ENCODE measurements at places on chromosomes 7 and 10.

- DNase-seq = no peak
These were observed 156.6 kb downstream of the SKIDA1 start for GRCh38 chr10:21368728-21369425.

DNA sequence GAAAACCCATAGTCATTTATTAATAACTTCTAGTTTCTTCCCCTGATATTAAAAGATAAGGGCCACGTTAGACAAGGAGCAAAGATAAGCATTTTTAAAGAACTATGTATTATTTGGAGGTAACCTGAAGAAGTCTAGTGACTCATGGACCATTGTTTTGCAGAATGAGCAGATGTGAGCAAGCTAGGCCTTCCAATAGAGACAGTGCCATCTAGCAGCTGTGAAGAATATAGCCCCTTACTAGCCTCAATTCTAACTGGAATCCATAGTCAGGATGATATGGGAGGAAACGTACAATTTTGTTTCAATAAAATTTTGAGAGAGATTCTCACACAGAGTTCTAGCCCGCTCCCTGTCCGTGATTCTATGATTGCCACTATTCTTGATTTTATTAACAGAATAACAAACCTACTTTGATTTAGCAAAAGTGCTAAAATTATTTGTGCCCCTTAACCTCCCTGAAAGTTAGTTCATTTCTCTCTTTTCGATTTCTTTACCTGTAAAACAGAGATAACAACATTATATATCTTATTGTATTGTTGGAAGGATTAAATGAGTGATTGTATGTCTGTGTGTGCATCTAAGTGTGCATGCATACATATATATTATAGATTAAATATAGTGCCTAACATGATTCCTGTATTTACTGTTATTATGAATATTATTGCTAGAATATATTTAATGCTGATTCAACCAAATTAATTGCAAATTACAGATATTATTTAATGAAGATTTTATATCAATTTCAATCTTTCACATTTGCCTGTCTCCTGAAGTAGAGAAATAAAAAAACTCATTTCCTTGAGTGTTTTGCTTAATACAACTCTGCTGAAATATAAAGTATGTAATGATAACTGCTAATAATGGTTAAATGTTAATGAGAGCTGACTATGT lies 22.7 kb downstream of the FAM237B start:
- DNase-seq = no peak

DNA sequence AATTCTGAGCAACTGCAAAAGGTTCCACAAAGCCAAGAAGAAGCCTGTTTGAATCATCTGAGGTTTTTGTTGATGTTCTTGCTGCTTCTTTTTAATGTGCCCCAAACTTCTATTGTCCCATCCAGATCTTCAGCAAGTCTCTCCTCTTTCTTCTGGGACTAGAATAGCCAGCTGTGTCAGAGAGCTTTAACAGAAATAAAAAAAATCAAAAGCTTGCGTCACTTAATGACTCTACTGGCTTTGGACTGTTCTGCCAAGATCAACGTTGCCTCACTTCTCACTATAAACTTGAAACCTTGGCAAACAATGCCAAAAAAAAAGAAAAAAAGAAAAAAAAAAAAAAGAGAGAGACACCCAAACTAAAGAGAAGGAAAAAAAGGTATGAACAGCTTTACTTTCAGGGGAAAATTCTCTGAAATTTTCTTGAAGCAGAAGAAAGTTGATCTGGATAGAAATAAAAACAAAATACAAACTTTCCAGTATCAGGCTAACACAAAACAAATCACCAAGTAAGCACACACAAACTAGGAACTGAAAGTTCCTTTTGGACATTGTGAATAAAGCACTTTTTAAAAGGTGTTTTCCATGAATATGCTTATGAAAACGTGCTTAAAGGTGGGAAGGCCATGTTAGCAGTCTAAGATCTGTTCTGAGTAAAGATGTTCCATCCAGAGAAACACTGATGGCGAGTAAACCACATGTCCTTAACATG lies 14.8 kb downstream of the USP54 start:
- no peak for DNase-seq

DNA sequence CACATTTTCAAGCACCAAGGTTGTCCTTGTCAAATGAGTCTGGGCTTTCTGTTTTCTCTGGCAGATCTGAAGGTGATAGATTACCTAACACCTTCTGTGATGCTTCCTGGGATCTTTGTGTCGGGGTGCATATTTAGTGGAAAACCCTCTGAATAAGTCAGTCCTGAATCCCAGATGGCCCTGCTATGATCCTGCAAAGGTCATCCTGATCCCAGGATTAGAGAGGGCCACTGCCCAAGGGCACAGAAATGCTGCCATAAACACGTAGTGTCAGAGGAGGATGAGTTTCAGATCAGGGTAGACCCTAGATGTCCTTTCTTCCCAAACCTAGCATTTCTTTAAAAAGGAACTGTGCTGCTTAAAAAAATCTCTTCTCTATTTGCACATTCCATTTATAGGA lies 19.0 kb downstream of the AGR2 start:
- DNase-seq = no peak

DNA sequence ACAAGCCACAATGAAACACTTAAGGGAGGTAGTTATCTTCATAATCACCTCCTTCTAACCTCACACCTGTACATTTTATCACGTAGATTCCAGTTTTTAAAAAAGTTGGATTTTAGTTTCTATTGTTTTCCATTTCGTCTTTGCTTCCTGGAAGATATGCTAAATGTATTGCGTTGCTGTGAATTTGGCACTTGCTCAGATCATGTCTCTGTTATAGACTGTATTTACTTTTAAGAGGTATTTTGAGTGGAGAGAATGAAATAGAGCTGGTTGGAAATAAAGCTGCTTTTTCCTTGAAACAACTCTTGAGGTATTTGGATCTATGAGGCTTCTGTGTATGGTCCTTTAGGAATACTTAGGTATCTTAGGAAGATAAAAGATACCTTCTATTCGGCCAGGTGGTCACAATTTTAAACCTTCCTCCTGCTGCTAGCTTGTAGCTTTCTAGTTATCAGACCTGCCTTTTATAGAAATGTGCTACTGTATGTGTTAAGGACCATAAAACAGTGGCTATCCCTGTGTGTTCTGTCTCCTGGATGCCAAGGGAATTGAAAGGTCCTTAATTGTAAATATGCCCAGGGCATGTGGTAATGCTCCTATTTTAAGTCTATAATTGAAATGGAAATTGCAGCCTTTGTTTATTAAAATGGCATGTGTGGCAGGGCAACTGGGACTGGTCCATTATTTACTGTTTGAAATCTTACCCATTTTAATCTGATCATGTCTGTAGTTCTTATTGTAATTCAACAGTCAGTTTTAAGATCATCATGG lies 147.7 kb downstream of the SND1 start:
- DNase-seq = no peak

DNA sequence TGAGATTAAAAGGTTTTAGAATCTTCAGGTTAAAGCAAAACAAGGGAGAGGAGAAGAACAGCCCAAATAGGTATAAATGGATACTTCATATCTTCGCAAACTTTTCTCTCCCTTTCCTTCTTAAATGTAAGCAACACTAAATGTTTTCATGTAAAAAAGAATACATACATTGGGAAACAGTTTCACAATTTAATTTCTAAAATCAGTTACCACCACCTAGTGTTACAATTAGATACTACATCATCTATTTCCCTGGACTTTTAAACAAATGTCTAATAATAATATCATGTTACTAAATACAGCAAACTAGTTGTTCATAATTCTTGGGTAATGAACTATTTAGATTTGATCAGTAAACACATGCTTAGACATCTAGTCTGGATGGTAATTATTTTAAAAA lies 35.8 kb downstream of the MINDY3 start:
- DNase-seq = no peak

GRCh38 chr10:113006656-113007342 lies 56.8 kb downstream of the TCF7L2 start:
- DNase-seq = no peak

DNA sequence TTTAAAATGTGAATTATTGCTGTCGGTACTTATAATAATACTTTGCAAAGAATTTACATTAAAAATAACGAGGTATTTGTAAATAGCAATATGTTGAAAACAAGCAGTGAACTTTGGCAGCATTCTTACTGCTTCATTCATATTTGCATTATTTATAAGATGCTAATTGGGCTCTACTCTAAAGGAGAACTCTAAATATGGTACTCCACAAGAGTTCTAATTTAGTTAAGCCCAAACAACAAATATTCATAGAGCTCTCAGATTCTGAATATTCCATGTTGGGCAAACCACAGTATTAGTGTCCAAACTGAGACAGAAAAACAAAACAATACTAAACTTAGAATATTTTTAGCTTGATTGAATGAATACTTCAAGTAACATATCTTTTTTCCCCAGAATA lies 904.4 kb upstream of the LRRTM3 start:
- no peak for DNase-seq

DNA sequence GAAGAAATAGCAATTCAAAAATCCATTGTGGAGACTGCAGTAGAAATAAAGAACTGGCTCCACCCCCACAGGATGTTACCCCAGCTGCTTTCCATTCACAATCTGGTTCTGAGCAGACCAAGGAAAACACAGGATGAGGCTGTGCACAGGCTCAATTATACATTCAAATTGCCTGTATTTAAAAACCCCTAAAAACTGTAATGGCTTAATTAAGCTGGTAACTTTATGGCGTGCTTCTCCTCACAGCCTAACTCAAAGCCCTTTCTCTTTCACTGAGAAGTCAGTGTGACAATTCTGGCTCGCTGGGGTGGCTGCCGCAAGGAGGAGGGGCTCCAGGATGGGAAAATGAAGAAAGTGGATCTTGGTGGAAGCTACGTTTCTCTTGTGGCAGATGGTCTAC lies 1191.1 kb downstream of the SORCS1 start:
- no peak for DNase-seq

GRCh38 chr10:11237571-11237970 lies 219.9 kb downstream of the CELF2 start:
- DNase-seq = no peak

DNA sequence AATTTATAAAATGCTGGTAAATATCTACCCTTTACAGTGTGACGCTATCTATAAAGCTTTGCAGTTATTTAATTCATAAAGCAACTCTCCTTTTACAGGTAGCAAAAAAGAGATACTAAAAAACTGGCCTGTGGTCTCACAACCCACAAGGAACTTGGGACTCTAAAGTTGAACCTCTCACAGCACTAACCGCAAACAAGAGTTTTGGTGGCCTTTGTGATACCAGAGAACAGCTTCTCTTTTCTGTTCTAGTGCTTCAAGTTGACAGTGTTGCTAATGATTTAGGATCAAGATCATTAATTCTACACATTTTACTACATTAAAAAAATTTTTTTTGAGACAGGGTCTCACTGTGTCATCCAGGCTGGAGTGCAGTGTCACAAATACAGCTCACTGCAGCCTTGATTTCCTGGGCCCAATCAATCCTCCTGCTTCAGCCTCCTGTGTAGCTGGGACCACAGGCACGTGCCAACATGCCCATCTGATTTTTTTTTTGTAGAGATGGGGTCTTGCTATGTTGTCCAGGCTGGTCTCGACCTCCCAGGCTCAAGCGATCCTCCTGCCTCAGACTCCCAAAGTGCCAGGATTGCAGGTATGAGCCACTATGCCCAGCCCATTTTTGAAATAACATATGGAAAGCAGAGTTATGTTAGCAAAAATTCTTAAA lies 56.0 kb upstream of the ST8SIA6 start:
- no peak for DNase-seq

- no peak for DNase-seq
These were observed 34.2 kb upstream of the EPC1 start for GRCh38 chr10:32381165-32381564.

- no peak for DNase-seq
These were observed 284.7 kb downstream of the GPR37 start for GRCh38 chr7:124480821-124481290.

- DNase-seq = no peak
These were observed 354.7 kb downstream of the HGF start for GRCh38 chr7:81415181-81415580.

- DNase-seq = no peak
These were observed 267.5 kb downstream of the CELF2 start for GRCh38 chr10:11285171-11285570.

DNA sequence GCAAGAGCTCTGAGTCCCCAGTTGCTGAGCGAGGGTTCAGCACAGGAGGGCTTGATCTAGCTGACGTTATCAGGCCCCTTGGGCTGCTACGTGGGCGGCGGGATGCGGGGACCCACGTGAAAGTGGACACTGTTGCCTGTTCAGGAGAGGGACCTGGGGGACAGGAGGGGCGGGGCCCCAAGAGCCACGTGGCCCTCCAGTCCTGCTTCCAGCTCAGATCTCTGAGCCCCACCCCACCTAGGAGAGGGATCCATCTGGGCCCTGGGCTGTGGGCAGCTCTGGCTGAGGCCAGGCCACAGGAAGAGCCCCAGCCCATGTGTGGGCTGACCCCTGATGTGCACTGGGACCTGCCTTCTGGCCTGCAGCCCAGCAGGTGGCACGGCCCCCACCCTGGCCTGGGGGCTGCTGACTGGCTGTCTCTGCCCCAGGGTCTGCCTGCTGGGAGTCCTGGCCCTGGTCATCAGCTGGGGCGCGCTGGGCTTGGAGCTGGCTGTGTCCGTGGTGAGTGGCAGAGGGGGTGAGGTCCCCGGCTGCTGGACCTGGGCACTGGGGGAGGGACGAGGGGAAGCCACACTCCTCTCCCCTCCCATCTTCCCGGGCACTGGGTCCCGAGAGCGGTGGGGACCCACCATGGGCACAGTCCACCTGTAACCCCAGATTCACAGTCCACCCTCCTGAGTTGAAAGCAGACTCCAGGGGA lies 17.5 kb downstream of the TTYH3 start:
- DNase-seq = no peak

Measured in activated CD8-positive, alpha-beta memory T cell treated with anti-CD3 and anti-CD28 coated beads for 1 hour (primary cell).